Activated T-cell treated with anti-CD3 and anti-CD28 coated beads, Interleukin-2, amount 50 U/mL, for 24 hours (primary cell): ENCODE measurements at places on chromosomes 12 and 14.

GRCh38 chr12:117051380-117051779 is 47.8 kb downstream of the TESC start:
- no peak for DNase-seq

GRCh38 chr14:61472011-61472672 is 150.8 kb downstream of the PRKCH start:
- DNase-seq: peak; percentile 53

GRCh38 chr14:44168566-44168965 is 338.5 kb downstream of the FSCB start:
- DNase-seq: no peak

GRCh38 chr12:121673013-121673511 is 3.6 kb upstream of the MORN3 start:
- DNase-seq: no peak

DNA sequence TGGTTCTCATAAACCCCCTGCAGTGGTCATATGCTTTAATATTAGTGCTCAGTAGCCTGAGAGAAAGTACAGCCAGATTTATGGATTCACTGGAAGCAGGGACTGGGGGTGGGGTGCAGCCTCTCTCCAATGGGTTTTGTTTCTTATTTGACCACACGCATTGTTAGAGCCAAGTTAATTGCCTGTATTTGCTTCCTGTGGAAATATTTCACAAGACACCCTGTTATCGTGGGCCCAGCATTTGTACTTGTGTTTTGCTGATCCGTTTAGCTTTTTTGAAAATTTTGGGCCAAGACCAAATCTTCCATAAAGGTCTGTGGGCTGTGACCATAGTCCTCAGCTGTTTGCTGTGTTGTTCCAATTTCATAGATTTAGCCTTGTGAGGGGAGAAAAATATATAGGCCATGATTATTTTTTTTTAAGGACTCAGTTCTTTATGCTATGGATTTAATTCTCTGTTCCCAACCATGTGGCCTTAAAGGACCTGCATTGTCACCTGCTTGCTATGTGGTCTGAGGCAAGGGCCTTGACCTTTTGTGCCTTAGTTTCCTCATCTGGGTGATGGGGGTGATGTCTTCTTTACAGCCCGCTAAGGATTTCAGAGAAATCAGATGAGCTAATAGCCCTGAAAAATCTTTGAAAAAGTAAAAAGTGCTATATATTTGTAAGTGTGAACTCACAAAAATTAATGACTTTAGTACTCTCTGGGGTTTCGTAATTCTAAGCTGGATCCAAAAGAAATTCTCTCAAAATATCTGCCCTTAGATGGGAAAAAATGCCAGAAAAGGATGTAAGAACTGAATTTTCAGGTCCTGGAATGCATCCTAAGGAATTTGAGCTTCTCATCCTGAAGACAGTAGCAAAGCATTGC is 370.2 kb downstream of the DPF3 start:
- no peak for DNase-seq

DNA sequence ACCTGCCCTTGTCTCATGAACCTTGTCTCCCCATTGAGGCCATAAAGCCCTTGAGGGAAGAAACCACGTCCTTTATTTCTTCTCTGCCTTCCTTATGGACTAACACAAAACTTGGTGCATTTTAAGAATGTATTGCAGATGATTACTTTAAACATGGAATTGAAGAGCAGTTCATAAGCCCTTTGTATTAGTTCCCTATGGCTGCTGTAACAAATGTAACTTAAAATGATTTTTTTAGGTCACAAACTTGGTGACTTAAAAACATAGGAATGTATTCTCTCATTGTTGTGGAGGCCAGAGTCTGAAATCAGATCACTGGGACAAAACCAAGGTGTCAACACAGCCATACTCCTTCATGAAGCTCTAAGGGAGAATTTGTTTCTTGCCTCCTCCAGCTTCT is 185.5 kb downstream of the PHLDA1 start:
- DNase-seq: no peak

DNA sequence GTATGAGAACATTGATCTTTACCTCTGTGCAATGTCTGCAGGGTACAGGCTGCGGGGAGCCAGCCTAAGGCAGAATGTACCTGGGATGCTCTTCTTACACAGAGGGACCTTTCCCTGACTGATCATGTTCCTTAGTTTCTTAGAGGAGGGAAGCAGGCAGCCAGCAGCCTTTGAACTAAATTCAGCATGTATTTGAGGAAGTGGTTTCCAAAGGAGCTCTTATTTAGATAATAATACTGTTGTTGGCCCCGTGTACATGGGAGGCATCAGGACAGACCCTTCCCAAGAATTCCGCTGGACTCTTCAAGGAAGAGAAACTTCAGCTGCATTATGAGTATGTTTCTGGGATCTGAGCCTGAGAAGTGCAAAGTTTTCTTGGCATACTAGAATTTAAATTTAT is 98.8 kb downstream of the CCDC92 start:
- no peak for DNase-seq
